ENCODE measurements at places on chromosomes 16 and 17.

- no peaks in the 10 kb centered on the region for H3K27me3 ChIP-seq
- no peaks in the 10 kb centered on the region for H3K4me1 ChIP-seq
- no peaks in the 10 kb centered on the region for H3K36me3 ChIP-seq
- no peak for DNase-seq
- no peak overlapping the region for H3K27ac ChIP-seq
- H3K4me3 ChIP-seq, result no peak overlapping the region
Observed at GRCh38 chr16:77271532-77272426, 72.6 kb downstream of the SYCE1L start.

DNA sequence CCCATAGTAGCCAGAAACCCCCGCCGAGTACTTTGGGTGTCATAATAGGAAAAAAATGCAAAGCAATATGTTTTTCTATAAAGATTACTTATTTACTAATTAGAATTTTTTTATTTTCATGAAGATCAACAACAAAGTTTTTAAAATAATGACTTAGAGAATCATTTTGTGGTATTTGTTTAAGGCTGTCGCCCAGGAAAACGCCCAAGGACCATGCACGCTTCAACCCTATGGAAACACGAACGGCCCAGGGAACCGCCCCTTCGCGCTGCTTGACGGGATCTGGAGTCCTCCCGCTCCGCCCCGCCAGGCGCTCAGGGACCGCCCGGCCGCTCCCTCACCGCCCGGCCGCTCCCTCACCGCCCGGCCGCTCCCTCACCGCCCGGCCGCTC, 408 bp upstream of the KPNA2 start:
- no peaks in the 10 kb centered on the region for H3K36me3 ChIP-seq
- H3K27me3 ChIP-seq, result no peaks in the 10 kb centered on the region
- H3K4me3 ChIP-seq, result peak overlapping the region; percentile 99
- DNase-seq, result peak; percentile 95
- H3K27ac ChIP-seq, result peak overlapping the region; percentile 48

GRCh38 chr16:79181419-79181818, 419.1 kb downstream of the MAF start:
- no peaks in the 10 kb centered on the region for H3K27me3 ChIP-seq
- H3K4me1 ChIP-seq, result no peaks in the 10 kb centered on the region
- no peak overlapping the region for H3K27ac ChIP-seq

DNA sequence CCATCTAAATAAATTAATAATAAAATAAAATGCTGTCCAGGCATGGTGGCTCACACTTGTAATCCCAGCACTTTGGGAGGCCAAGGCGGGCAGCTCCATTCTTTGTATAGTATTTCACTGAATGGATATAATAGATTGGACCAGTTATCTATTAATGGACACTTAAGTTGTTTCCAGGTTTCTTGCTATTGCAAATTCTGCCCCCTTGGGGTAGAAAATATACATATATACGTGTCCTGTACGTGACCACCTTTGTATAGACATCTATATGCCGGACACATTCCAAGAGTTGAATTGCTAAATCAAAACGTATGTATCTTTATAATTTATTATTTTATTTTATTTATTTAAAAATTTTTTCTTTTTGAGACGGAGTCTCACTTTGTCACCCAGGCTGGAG, 3.9 kb upstream of the EXOC7 start:
- H3K27ac ChIP-seq, result no peak overlapping the region
- H3K27me3 ChIP-seq, result no peaks in the 10 kb centered on the region
- H3K4me1 ChIP-seq, result peaks cover 9% of the 10 kb centered on the region

GRCh38 chr17:81378941-81379511, 16.2 kb upstream of the BAHCC1 start:
- no peak for DNase-seq
- H3K27me3 ChIP-seq, result no peaks in the 10 kb centered on the region
- H3K36me3 ChIP-seq, result no peaks in the 10 kb centered on the region
- H3K4me3 ChIP-seq, result no peak overlapping the region
- no peak overlapping the region for H3K27ac ChIP-seq

- no peak overlapping the region for H3K27ac ChIP-seq
- H3K4me1 ChIP-seq, result no peaks in the 10 kb centered on the region
- no peak for DNase-seq
- no peak overlapping the region for H3K4me3 ChIP-seq
Observed at GRCh38 chr16:87051526-87052320, 265.5 kb downstream of the C16orf95 start.

DNA sequence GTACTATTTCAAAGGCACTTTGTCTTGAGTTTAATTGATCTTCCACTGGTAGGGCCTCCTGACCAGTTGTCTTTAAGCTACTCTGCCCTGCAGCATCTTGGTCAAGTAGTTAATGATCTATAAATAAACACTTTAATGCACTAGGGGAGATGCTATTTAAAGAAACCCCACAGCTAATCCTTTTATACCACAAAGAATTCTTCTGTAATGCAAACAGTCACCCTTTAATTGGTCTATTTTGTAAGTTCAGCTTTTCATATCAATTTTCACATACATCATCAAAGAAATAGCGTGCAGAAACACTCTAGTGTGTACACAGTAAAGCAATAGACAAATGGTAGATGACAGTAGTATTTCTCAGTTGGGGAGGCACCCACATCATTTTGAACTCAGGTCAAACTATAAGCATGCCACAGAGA, 70.3 kb downstream of the PMP22 start:
- no peak overlapping the region for H3K27ac ChIP-seq
- H3K36me3 ChIP-seq, result no peaks in the 10 kb centered on the region
- H3K4me3 ChIP-seq, result no peak overlapping the region
- peaks cover 5% of the 10 kb centered on the region for H3K4me1 ChIP-seq
- no peak for DNase-seq
- no peaks in the 10 kb centered on the region for H3K27me3 ChIP-seq

DNA sequence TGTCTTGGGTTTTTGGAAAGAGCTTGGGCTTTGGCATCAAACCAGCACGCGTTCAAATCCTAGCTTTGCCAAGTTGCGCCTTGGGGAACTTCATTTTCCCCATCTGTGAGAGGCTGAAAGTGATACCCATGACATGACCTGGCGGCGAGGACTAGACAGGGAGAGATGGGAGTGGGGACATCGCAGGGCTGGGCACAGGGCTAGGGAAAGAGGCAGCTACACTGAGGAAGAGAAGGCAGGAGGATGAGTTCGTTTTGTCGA, 202.9 kb downstream of the IRF8 start:
- H3K36me3 ChIP-seq, result no peaks in the 10 kb centered on the region
- no peaks in the 10 kb centered on the region for H3K4me1 ChIP-seq
- DNase-seq, result no peak
- peaks cover 19% of the 10 kb centered on the region for H3K27me3 ChIP-seq
- no peak overlapping the region for H3K4me3 ChIP-seq

GRCh38 chr17:75832652-75833400, 11.4 kb downstream of the UNC13D start:
- H3K4me1 ChIP-seq, result no peaks in the 10 kb centered on the region
- no peak overlapping the region for H3K4me3 ChIP-seq
- H3K36me3 ChIP-seq, result peaks cover 48% of the 10 kb centered on the region
- H3K27ac ChIP-seq, result no peak overlapping the region
- H3K27me3 ChIP-seq, result no peaks in the 10 kb centered on the region
- no peak for DNase-seq

DNA sequence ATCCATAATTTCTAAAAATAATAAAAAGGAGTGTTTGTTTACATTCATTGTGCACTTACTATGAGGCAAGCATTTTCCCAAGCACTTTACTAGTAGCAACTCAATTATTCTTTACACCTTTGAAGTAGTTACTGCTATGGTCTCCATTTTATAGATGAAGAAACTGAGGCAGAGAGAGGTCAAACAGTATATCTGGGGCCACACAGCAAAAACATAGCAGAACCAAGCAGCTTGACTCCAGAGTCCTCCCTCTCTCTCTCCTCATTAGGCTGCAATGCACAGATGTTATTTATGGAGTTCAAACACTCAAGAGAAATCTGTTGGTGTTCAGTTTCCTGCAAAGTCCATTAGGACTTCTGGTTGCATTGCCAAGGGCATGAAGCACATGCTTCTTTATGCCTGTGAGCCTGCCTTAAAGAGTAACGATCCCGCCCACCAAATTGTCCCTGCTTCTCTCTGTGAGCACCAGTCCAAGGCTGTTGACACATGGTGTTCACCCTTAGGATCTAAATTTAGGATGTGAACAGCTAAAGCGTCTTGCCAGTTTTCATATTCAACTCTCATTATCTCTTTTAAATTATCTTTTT, 44.0 kb downstream of the GPRC5B start:
- H3K27me3 ChIP-seq, result no peaks in the 10 kb centered on the region
- peaks cover 69% of the 10 kb centered on the region for H3K4me1 ChIP-seq
- no peaks in the 10 kb centered on the region for H3K36me3 ChIP-seq
- peak; percentile 82 for DNase-seq
- peak overlapping the region; percentile 89 for H3K27ac ChIP-seq
- peak overlapping the region; percentile 45 for H3K4me3 ChIP-seq

DNA sequence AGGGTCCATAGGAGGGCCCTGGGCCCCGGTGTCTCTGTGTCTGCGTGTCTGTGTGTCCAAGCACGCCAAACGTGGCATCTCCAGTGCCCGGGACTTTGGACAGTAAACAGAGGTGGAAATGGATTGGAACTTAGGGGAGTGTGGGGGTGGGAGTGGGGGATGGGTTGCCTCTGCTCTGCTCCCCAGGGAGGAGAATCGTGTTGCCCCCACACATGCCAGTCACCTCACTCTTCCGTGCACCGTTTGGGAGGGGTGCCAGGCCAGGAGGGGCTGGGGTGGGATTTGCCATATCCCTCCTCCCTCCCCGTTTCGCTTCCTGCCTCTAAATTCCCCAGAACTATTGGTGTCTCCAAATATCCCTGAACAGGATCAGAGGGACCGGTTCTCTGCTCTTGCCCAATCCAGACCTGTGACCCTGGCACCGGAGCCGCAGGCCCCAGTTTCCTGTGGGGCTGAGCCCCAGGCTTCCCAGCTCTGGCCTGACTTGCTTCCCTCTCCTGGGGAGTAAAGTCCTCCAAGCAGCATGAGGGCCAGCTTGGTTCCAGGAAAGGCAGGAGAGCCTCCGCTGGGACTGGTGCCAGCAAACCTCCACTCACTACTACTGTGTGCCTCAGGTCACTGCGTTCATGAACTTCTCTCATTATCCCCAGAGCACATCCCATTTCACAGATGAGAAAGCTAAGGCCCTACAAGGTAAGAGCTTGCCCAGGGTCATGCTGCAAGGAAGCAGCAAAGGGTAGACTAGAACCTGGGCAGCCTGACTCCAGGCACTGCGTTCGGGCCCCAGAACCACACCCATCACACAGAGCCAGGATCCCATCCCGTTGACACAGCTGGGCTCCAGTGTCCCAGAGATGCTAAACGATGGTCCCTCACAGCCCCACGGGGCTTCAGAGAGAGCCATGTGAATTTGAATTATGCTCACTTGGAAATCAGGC, at the start of gene ASGR1:
TSS of gene ASGR1 (minus strand) at position 54 of the 938 bp plus-strand sequence. CDS start 807 bp downstream, outside the sequence.
- peaks cover 39% of the 10 kb centered on the region for H3K27me3 ChIP-seq
- peaks cover 8% of the 10 kb centered on the region for H3K4me1 ChIP-seq
- no peak within 1 kb of the TSS for H3K4me3 ChIP-seq
- H3K36me3 ChIP-seq, result no peaks in the 10 kb centered on the region

DNA sequence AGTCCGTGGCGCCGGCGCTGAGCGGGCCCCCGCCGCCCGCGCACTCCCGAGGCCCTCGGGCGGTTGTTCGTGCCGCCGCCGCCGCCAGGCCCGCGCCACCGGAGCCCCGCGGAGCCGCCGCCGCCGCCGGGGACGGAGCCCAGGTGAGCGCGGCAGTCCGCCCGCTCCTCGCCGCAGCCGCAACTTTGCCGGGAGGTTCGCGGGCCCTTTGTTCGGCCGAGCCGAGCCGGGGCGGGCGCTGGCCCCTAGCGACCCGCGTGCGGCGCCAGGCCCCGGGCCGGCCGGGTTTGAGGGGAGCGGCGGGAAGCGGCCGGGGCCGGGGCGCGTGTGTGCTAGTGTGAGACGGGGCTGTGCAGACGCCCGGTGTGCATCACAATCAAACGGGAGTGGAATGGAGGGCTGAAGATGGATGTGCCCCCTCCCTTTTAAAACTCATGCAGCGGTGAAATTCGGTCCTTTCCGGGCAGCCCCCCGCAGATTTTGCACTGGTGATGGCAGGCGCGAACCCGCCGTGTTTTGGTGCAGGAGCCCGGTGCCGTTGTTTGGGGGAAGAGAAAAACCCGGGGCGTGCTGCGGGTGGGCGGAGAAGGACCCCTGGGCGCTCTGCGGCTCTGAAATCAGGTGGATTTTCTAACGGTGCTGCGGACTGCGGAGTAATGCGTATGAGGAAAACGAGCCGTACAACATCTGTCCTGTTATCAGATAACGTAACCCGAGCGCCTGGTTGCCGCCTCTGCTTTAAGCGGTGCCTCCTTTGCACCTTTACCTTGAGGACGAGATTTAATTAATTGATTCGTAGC, 823 bp downstream of the TNRC6C start:
- DNase-seq, result peak; percentile 26
- H3K4me3 ChIP-seq, result peak overlapping the region; percentile 89
- no peaks in the 10 kb centered on the region for H3K27me3 ChIP-seq
- peak overlapping the region; percentile 84 for H3K27ac ChIP-seq
- H3K36me3 ChIP-seq, result no peaks in the 10 kb centered on the region

- H3K36me3 ChIP-seq, result no peaks in the 10 kb centered on the region
- no peaks in the 10 kb centered on the region for H3K27me3 ChIP-seq
- H3K4me1 ChIP-seq, result peaks cover 32% of the 10 kb centered on the region
Observed at GRCh38 chr17:73288534-73289302, 23.1 kb downstream of the CDC42EP4 start.

- no peaks in the 10 kb centered on the region for H3K36me3 ChIP-seq
- H3K27me3 ChIP-seq, result no peaks in the 10 kb centered on the region
- DNase-seq, result no peak
- no peaks in the 10 kb centered on the region for H3K4me1 ChIP-seq
Observed at GRCh38 chr16:48182979-48183537, 27.3 kb upstream of the ABCC12 start.

- peaks cover 7% of the 10 kb centered on the region for H3K27me3 ChIP-seq
- H3K4me3 ChIP-seq, result no peak overlapping the region
- H3K36me3 ChIP-seq, result no peaks in the 10 kb centered on the region
- no peak for DNase-seq
Observed at GRCh38 chr17:77254951-77255825, 114.4 kb downstream of the SEC14L1 start.

DNA sequence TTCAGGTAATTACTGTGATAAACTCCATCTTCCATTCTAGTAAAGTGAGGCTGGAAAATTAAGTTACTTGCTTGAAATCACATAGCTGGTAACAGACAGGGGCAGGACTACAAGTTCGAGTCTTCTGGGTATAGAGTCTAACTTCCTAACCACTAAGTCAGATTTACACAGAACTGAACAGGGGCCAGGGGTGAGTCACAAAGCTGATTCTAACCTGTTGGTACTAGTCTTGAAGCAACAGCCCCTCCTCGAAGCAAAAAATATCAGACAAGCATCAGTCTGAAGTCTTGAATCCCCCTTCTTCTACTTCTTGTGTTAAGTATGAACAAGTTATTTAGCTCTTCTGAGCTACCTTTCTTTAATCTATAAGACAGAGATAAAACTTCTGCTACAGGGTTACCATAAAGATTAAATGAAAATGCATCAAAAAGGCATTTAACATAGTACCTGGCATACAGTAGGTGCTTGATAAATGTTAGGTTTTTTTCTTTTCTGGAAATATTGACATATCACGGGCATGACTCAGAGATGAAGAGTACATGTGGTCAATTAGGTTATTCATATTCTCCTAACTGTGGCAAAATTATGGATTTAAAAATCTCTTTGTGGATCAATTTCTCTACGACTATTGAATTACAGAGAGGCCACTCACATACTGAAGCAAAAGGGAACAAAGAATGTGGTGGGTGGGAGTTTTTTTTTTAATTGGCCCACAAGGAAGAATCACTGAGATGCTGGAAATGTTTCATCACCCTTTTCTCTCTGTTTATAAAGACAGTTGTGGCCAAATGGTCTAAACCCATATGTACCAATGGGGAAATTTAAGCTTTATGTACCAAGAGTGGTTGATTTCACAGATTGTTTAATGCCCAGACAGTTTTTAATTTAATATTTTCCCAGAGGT, 266.9 kb upstream of the DYNLRB2 start:
- no peaks in the 10 kb centered on the region for H3K27me3 ChIP-seq
- H3K27ac ChIP-seq, result no peak overlapping the region
- H3K4me3 ChIP-seq, result no peak overlapping the region
- no peaks in the 10 kb centered on the region for H3K4me1 ChIP-seq
- no peak for DNase-seq

All from psoas muscle (tissue), 8 donors.